ENCODE measurements at places on chromosomes 4 and X.

DNA sequence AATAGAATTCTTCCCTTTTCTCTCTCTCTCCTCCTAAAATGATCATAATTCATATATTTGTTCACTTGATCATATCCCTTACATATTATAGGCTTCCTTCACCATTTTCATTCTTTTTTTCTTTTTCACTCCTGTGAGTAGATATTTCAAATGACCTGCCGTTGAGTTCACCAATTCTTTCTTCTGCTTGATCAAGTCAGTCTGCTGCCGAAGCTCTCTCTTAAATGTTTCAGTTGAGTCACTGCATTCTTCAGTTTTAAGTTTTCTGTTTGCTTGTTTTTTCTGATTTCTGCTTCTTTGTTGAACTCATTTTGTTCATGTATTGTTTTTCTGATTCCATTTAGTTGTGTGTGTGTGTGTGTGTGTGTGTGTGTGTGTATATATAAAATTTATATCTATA is 354.3 kb downstream of the GPAT3 start:
- no peak for DNase-seq

GRCh38 chrX:46777971-46778810 is 19.3 kb upstream of the SLC9A7 start:
- DNase-seq = no peak

DNA sequence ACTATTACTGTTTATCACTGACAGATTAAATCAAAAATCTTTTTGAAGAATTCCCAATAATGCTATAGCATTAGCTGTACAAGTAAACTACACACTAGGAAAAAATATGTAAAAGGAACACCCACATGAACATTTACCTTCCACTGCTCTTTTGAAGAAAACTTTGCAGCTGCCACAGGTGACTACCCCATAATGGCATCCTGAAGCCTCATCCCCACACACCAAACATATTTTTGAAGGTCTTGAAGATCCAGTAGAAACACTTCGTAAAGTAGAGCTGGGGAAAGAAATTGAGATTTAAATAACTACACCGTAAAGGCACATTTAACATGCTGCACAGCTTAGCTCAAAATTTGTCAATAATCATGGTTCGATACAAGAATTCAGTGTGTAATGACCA is 182.4 kb downstream of the NR3C2 start:
- DNase-seq = no peak

DNA sequence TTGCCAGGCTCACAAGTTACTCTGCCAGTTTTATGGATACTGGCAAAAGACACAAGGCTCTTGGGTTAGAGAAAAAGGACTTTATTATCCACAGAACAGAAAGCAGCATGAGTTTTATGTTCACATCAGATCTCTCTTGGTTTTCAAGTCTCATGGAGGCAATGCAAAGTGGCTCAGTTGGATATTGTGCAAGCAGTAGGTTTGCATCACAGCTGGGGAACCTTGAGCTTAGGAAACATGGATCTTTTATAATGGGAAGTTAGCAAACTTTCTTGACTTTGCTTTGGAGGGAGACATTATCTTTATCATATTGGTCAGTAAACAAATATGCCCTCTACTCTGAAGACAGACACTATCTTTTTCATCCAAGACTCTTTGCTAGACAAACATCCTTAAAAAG is 109.2 kb upstream of the GRPR start:
- no peak for DNase-seq

- no peak for DNase-seq
Observed at GRCh38 chrX:40165206-40165605, 67.4 kb upstream of the BCOR start.

DNA sequence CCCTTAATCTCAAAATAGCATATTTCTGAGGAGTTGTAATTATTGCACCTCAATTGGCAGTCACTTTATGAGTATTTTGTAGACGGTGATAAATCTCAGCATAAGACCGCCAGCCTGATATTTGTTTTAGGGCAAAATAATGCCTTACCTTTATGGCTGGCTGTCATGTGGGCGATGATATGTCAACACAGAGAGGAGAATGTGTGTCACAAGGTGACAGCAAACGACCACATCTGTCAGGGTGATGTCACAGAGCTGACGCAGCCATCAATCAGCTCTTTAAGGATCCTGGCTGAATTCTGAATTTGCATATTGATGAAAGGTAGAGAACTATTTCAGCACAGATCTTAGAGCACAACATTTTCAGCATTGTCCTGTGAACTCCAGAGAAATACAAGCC is 209.7 kb downstream of the CEP135 start:
- no peak for DNase-seq

GRCh38 chrX:78383594-78383993 is 56.2 kb upstream of the CYSLTR1 start:
- DNase-seq = no peak

DNA sequence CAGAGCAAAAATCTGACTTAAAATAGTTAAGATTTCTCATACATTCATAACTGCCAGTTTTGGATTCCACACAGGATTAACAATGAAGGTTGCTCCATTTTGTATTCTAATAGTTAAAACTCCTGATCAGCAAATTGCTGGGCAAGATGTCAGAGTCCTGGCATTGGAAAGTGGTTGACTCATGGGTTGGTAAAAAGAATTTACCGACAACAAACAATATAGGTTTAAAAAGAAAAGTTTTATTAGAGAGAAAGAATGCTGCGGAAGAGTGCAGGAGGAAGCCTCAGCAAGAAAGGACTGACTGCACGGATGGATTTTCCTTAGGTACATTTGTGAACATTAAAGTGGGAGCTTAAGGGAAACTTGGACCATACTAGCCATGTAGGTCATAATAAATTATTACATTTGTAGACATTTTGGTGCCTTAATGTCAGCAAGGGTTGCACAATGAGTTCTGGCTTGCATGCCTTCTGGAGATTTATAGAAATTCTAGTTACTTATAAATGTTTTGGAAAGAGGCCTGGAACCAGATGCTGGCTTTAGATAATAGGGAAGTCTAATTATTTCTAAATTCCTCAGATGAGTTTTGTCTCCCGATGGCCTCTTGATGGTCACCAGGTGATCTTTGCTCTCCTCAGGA is 25.4 kb upstream of the IL2 start:
- DNase-seq = no peak

- DNase-seq = no peak
Observed at GRCh38 chrX:37817176-37817575, 30.2 kb downstream of the DYNLT3 start.

GRCh38 chr4:52059372-52059771 is 8.3 kb downstream of the SPATA18 start:
- DNase-seq = no peak

- DNase-seq = no peak
Observed at GRCh38 chrX:136198678-136199243, 51.4 kb downstream of the FHL1 start.

DNA sequence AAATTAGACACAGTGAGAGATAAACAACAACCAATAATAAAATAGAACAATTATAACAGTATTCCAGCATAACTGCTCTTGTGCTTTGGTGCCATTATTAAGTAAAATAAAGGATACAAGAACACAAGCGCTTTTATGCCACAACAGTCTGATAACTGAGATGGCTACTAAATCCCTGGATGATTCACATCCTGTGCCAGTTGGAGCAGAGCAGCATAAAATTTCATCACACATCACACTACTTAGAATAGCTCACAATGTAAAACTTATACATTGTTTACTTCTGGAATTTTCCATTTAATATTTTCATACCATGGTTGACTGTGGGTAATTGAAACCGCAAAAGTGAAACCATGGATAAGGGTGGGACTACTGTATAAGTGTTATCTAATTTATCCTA is 399.9 kb upstream of the CNKSR2 start:
- no peak for DNase-seq

DNA sequence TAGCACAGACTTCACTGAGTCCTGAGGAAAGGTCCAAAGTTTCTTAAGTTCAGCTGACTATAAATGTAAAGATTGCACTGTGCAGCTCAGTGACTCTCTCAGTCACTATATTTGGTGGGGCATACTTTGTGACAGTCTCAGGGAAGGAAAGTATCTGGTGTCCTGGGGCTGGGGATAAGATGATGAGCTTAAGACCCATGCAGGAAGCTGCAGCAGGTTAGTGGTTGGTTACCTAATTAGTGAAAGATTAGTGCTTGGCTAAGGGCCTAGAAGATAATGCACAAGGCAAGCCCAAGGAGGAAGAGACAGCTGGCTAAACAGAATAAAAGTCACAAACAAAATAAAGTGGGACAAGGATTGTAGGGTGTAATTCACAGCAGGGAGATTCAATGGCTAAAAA is 25.4 kb upstream of the SLITRK4 start:
- DNase-seq = no peak

DNA sequence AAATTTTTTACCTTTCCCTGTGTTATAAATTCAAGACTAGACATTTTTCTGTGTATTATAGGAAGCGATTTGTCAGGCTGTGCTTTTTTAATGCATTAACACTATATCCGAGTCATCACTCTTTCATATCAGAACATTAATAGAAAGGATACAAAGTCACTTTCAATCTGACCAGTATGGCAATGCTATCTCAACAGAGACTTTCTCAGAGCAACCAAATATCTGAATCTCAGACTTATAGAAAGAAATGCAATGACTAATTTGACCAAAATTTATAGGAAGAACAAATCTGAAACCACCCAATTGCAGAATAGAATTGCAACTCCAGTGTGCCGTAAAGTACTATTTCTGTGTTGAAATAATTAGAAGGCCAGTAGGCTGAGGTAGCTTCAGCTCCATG is 473 bp upstream of the TKTL2 start:
- peak; percentile 16 for DNase-seq

- no peak for DNase-seq
Observed at GRCh38 chrX:53236025-53236679, 11.1 kb upstream of the KDM5C start.

- no peak for DNase-seq
Observed at GRCh38 chr4:848307-848691, 22.4 kb upstream of the CPLX1 start.

GRCh38 chrX:143095816-143096215 is 70.1 kb downstream of the SPANXN4 start:
- DNase-seq = no peak

GRCh38 chrX:11792461-11793421 is 34.7 kb downstream of the MSL3 start:
- peak; percentile 83 for DNase-seq

- DNase-seq = peak; percentile 8
Observed at GRCh38 chrX:37905436-37906147, 58.2 kb upstream of the DYNLT3 start.

- no peak for DNase-seq
Observed at GRCh38 chr4:99506781-99507180, 4.0 kb upstream of the C4orf17 start.

- no peak for DNase-seq
Observed at GRCh38 chrX:97843200-97843811, 959.6 kb downstream of the RPA4 start.

- peak; percentile 44 for DNase-seq
Observed at GRCh38 chr4:44760142-44760898, 34.0 kb upstream of the GNPDA2 start.

DNA sequence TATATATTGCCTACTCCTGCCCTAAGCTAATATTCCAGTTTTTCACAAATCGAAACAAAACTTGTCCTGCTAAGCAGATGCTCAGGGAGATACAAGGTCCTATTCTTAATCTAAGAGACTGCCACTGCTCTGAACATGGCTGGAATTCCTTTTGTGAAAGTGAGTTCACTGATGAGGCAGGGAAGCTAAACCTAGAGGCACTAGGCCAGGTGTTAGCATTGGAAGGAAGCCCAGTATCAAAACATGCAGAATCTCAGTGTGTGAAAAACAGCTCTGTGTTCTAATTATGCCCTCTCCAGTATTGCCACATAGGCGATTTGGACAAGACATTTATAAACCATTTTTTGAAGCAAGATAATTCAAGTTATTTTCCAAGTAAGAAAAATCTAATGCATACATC is 47.6 kb downstream of the ABCG2 start:
- DNase-seq = no peak

DNA sequence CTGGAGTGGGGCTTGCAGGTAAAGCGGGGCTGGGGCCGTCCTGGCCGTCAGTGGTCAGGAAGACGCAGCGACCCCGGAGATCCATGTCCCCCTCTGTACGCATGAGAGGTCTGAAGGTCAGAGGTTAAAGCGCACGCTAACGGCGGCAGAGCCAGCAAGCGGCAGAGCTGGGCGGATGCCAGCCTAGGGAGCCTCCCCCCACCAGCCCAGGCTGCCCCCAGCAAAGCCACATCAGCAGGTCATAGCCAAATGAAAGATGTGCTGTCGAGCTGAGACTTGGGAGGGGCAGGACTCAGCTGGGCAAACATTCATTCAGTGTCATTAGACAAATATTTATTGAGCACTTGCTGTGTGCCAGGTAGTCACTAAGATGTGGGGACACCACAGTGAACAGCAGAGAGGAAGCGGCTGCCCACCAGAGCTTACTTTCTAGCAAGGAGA is 593 bp upstream of the JAKMIP1 start:
- peak; percentile 40 for DNase-seq

- no peak for DNase-seq
Observed at GRCh38 chr4:21034728-21035127, 334.5 kb downstream of the PACRGL start.
